Right hindlimb (tissue), 1 donor: ENCODE measurements at places on chromosomes 11 and 22.
A peak's percentile ranks its signal among the peaks of the same experiment; 100 is the strongest.

DNA sequence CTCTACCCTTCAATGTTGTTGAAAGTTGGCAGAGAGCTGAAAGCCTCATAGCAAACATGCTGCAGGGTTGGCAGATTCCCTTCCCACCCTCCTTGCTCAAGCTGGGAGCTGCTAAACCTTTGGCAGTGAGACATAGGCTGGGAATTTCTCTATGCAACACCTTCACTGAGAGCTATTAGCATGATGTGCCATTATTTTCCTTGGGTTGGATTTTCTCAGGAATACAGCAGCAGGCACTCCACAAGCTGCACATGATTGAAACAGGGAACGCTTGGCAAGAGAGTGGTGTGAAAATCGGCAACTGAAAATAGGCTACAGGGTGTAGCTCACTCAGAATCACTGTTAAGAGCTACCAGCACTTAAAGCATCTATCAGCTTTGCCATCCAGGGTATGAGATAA lies 9.6 kb upstream of the ALKBH3 start:
- DNase-seq, result no peak

- DNase-seq, result no peak
These were observed 47.6 kb downstream of the ELFN2 start for GRCh38 chr22:37379722-37380121.

GRCh38 chr11:25993016-25993415 lies 338.9 kb upstream of the ANO3 start:
- DNase-seq, result peak; percentile 42

- DNase-seq, result no peak
These were observed 10.8 kb downstream of the GNB1L start for GRCh38 chr22:19843857-19844376.

- no peak for DNase-seq
These were observed 137.0 kb upstream of the ANO3 start for GRCh38 chr11:26194881-26195280.

DNA sequence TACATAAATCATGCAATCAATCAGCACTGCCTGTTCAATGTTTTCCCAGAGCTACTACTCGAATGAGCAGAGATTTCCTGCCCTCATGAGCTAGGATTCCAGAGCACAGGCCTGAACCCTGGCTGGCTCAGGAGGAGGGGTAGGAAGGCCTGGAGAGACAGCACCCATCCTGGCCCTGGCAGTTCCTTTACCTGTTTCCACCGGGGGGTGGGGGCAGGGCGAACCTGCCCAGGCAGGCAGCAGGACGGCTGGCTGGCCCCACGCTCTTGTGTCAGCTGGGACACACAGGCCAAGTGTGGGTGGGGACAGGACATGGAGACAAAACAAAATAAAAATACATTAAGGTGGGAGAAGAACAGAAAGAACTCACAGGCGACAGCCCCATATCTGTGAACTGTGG lies 109.8 kb upstream of the BID start:
- DNase-seq, result no peak

DNA sequence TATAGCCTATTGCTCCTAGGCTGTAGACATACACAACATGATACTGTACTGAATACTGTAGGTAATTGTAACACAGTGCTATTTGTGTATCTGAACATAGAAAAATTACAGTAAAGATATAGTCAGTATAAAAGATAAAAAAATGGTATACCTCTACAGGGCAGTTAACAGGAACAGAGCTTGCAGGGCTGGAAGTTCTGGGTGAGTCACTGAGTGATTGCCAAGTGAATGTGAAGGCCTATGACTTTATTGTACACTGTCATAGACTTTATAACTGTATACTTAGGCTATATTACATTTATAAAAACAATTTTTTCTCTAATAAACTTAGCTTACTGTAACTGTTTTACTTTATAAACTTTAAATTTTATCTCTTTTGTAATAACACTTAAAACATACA lies 332.4 kb upstream of the ARHGAP42 start:
- no peak for DNase-seq

GRCh38 chr11:11998091-11998781 lies 10.2 kb downstream of the DKK3 start:
- no peak for DNase-seq
